ENCODE measurements at places on chromosomes 2 and 18.
A peak's percentile ranks its signal among the peaks of the same experiment; 100 is the strongest.

- peak; percentile 37 for DNase-seq
- H3K4me3 ChIP-seq, result no peak overlapping the region
- no peaks in the 10 kb centered on the region for H3K27me3 ChIP-seq
- peaks cover 11% of the 10 kb centered on the region for H3K36me3 ChIP-seq
Observed at GRCh38 chr2:98518101-98518500, 73.4 kb downstream of the INPP4A start.

- peaks cover 2% of the 10 kb centered on the region for H3K36me3 ChIP-seq
- peaks cover 3% of the 10 kb centered on the region for H3K4me1 ChIP-seq
- no peak overlapping the region for H3K27ac ChIP-seq
Observed at GRCh38 chr2:175166216-175166824, 1.7 kb downstream of the ATF2 start.

DNA sequence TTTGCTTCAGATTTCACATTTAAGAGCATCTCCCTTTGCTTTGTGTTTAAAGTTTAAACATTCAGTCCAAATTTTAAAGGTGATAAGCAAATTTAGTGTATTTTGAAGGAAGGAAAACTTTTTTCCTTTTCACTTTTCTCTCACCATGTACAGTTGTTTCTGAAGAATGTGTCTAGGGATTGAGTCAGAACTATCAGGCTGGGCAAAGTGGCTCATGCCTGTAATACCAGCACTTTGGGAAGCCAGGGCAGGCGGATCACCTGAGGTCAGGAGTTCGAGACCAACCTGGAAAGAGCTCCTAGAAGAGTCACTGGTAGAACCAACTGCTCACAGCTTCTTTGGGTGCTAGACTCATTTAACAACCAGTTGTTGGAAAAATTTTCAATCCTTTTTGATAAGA lies 327.0 kb upstream of the THUMPD2 start:
- H3K4me1 ChIP-seq, result peaks cover 2% of the 10 kb centered on the region
- no peak overlapping the region for H3K27ac ChIP-seq
- H3K27me3 ChIP-seq, result no peaks in the 10 kb centered on the region
- H3K36me3 ChIP-seq, result no peaks in the 10 kb centered on the region

- DNase-seq, result no peak
- peaks cover 32% of the 10 kb centered on the region for H3K36me3 ChIP-seq
- H3K4me1 ChIP-seq, result no peaks in the 10 kb centered on the region
- H3K27ac ChIP-seq, result no peak overlapping the region
Observed at GRCh38 chr18:76914314-76914713, 92.0 kb downstream of the ZNF236 start.

- no peaks in the 10 kb centered on the region for H3K36me3 ChIP-seq
- H3K4me3 ChIP-seq, result no peak overlapping the region
- no peak overlapping the region for H3K27ac ChIP-seq
- no peak for DNase-seq
- no peaks in the 10 kb centered on the region for H3K4me1 ChIP-seq
Observed at GRCh38 chr18:57469884-57470283, 34.7 kb downstream of the ONECUT2 start.

DNA sequence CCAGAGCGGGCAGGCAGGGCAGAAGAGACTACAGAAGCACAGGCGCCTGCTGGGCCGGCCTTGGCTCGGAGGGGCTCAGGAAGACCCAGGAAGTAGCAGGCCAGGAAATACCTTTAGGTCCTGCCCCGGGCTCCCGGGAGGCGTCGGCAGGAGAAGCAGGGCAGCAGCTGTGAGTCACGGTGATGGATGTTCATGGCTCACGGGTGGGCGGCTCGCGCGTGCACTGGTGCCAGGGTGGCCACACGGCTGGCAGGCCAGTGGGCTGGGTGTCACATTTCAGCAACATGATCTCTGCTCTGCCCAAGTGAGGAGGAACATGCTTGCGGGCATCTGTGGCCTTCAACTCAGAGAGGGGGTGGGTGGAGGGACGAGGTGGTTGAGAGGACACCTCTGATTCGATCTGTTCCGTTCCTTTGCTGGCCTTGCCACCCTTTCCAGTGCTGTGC lies 139.3 kb downstream of the KLHL29 start:
- H3K27me3 ChIP-seq, result no peaks in the 10 kb centered on the region
- H3K36me3 ChIP-seq, result no peaks in the 10 kb centered on the region
- peak; percentile 20 for DNase-seq
- no peak overlapping the region for H3K4me3 ChIP-seq

DNA sequence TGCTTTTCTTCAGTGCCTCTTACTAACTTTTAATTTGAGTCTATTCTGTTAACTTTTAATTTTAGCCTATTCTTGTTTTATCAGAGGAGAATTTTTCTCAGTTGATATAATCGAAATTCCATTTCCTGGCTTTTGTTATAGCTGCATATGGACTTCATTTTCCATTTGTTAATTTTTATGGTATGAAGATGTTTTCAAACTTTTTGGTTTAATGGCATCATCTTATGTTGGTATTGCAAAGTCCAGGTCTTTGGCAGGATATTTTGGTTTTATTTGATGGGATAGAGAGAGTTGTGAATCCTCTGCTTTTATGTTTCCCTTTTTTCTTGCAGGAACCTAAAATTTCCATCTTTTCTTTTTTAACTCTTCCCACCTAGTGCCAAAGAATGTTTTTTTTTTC lies 70.9 kb upstream of the RAPGEF4 start:
- no peaks in the 10 kb centered on the region for H3K4me1 ChIP-seq
- no peaks in the 10 kb centered on the region for H3K27me3 ChIP-seq
- no peak overlapping the region for H3K4me3 ChIP-seq
- no peak overlapping the region for H3K27ac ChIP-seq

DNA sequence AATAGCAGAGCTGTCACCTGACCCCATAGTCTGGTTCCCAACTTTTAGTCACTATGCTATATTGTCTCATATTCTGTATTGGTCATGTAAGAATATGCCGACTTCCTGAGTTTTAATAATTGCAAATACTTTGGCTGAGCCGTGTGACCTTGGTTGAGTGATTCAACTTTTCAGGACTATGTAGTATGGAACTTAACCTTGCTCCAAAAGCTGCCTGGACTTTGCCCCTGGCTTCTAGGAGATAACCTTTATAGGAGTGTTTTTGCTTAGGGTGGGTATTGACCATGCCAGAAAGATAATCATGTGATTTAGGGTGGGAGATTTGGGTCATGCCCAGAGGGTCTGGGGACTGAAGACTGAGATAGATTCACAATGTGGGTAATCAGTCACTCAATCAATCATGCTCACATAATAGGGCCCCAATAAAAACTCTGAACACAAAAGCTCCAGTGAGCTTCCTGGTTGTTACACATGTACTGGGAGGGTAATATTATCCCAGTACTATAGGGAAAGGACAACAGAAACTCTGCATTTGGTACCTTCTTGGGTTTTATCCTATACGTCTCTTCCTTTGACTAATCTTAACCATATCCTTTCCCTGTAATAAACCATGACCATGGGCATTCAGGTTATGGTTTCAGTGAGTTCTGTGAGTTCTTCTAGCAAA lies 235.6 kb downstream of the RNF152 start:
- H3K4me1 ChIP-seq, result no peaks in the 10 kb centered on the region
- H3K27ac ChIP-seq, result no peak overlapping the region
- DNase-seq, result no peak

DNA sequence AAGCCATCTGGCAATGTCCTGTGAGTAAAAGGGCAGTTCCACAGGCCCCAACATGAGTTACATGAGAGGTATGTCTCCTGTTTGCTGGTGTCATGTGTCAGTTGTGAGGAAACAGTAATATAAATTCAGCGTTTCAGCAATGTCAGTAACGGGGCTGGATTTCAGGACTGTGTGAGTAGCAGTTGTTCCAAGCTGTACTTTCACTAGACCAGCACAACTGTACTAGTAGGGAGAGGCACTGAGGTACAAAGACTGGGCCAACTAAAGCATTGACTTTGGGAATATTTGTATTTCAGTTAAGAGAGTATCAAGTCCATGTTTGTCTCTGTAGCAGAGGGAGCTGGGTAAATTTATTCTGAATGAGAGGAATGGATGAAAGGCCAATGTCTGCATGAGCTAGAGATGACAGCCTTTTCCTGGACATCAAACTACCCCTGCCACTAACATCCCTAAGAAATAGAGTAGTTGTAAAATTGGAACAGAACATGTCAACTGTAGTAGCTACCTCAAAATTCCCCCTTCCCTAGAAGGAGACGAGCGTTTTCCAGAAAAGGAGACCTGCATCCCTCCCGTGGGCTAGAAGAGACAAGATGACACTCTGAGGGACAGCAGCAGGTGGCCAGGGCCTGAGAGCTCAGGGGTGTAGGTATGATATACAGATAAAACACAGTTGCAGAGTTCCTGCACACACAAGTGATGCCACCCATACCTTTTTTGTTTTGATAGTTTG lies 24.4 kb downstream of the EIF4E2 start:
- H3K27ac ChIP-seq, result no peak overlapping the region
- H3K4me1 ChIP-seq, result peaks cover 9% of the 10 kb centered on the region
- no peak for DNase-seq
- H3K4me3 ChIP-seq, result no peak overlapping the region
- no peaks in the 10 kb centered on the region for H3K27me3 ChIP-seq
- peaks cover 14% of the 10 kb centered on the region for H3K36me3 ChIP-seq

- H3K27ac ChIP-seq, result no peak overlapping the region
- H3K4me1 ChIP-seq, result peaks cover 31% of the 10 kb centered on the region
- no peak overlapping the region for H3K4me3 ChIP-seq
- no peaks in the 10 kb centered on the region for H3K36me3 ChIP-seq
- peaks cover 52% of the 10 kb centered on the region for H3K27me3 ChIP-seq
Observed at GRCh38 chr2:29014331-29014730, 33.2 kb downstream of the TOGARAM2 start.

DNA sequence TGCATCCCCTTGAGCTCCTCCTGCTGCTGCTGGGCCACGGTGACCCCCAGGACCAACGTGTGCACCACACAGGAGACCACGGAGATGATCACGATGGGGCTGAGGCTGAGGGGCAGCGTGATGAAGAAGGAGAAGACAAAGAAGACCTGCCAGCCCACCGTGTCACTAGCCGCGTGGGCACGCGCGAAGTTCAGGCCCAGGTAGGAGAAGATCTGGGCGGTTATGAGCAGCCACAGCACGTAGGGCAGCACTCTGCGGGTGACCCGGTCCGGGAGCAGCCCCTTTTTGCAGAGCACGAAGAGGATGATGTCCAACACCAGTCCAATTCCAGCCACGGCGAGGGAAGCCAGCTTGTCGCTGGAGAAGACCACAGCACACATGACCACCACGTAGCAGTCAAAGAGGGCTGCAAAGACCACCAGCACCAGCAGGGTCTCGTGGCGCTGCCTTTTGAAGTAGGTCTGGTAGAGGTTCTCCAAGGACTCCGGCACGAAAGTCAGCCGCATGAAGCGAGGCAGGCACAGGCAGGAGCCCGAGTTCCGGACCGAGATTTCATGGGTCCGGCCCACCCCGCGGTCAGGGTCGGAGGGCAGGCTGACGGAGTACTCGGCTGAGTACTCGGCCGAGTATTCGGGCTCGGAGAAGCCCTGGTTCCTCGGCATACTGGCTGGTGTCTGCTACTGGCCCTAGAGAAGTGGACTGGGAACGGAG lies 1.6 kb downstream of the ADCY3 start:
- peaks cover 20% of the 10 kb centered on the region for H3K4me1 ChIP-seq
- peaks cover 24% of the 10 kb centered on the region for H3K36me3 ChIP-seq
- H3K4me3 ChIP-seq, result no peak overlapping the region
- DNase-seq, result no peak

- DNase-seq, result no peak
- no peaks in the 10 kb centered on the region for H3K36me3 ChIP-seq
- no peak overlapping the region for H3K4me3 ChIP-seq
- peaks cover 10% of the 10 kb centered on the region for H3K27me3 ChIP-seq
Observed at GRCh38 chr18:10670856-10671255, 145.0 kb downstream of the NAPG start.

- no peaks in the 10 kb centered on the region for H3K27me3 ChIP-seq
- peak overlapping the region; percentile 100 for H3K27ac ChIP-seq
- H3K36me3 ChIP-seq, result peaks cover 45% of the 10 kb centered on the region
Observed at GRCh38 chr2:231161877-231162329, 36.5 kb upstream of the ARMC9 start.

DNA sequence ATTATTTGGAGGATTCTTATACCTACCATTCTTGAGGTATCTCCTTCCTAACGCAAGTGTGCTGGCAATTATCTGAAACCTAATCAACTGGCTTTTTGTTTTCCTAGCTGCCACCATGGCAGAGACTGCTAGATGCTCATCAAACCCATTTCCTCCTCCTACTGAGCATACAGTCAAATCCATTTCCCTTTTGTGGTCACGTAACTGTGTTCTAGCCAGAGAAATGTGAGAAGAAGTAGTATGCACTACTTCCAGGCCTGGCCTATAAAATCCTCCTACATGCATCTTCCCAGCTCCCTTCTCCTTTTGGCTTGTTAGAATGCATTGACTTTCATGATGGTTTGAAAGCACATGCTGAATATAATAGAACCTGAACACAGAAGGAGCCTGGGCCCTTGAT lies 494.1 kb upstream of the MEIS1 start:
- no peak overlapping the region for H3K4me3 ChIP-seq
- no peak overlapping the region for H3K27ac ChIP-seq
- no peaks in the 10 kb centered on the region for H3K4me1 ChIP-seq
- no peaks in the 10 kb centered on the region for H3K36me3 ChIP-seq
- H3K27me3 ChIP-seq, result no peaks in the 10 kb centered on the region
- no peak for DNase-seq

- H3K36me3 ChIP-seq, result no peaks in the 10 kb centered on the region
- H3K27ac ChIP-seq, result no peak overlapping the region
- no peak overlapping the region for H3K4me3 ChIP-seq
- no peaks in the 10 kb centered on the region for H3K27me3 ChIP-seq
- no peak for DNase-seq
Observed at GRCh38 chr18:59547581-59548182, 149.5 kb downstream of the CCBE1 start.

- peak overlapping the region; percentile 83 for H3K4me3 ChIP-seq
- H3K27ac ChIP-seq, result no peak overlapping the region
- no peaks in the 10 kb centered on the region for H3K27me3 ChIP-seq
- DNase-seq, result peak; percentile 24
Observed at GRCh38 chr2:176637486-176638166, 368.4 kb downstream of the MTX2 start.

- no peak overlapping the region for H3K27ac ChIP-seq
- H3K4me1 ChIP-seq, result peaks cover 8% of the 10 kb centered on the region
- H3K4me3 ChIP-seq, result peak overlapping the region; percentile 43
- H3K36me3 ChIP-seq, result peaks cover 2% of the 10 kb centered on the region
- H3K27me3 ChIP-seq, result no peaks in the 10 kb centered on the region
Observed at GRCh38 chr2:74079522-74080341, 68.0 kb downstream of the BOLA3 start.

GRCh38 chr2:9102861-9103662 lies 99.6 kb upstream of the MBOAT2 start:
- DNase-seq, result peak; percentile 81
- no peak overlapping the region for H3K4me3 ChIP-seq
- peaks cover 33% of the 10 kb centered on the region for H3K4me1 ChIP-seq
- no peaks in the 10 kb centered on the region for H3K27me3 ChIP-seq

GRCh38 chr2:70977605-70978205 lies 725 bp upstream of the ANKRD53 start:
- no peak overlapping the region for H3K27ac ChIP-seq
- peaks cover 11% of the 10 kb centered on the region for H3K4me1 ChIP-seq
- H3K27me3 ChIP-seq, result no peaks in the 10 kb centered on the region
- peaks cover 10% of the 10 kb centered on the region for H3K36me3 ChIP-seq

DNA sequence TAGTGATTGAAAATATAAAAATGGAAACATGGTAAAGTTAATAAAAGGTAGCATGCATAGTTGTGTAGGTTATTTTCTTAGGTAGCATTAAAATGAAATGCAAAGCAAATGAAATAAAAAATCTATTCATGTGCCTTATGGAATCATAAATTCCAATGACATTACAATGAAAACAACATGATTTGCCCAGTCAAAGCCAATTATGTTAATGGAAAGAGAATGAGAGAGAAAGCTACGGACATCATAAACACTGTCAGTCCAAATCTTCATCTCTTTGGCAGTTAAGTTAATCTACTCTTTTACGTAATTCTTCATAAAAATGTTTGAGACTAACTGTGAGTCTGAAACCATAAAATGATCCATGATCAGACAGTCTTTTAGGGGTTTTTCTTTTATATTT lies 636.7 kb upstream of the SYT4 start:
- H3K4me3 ChIP-seq, result no peak overlapping the region
- H3K27me3 ChIP-seq, result no peaks in the 10 kb centered on the region
- H3K27ac ChIP-seq, result no peak overlapping the region
- no peaks in the 10 kb centered on the region for H3K36me3 ChIP-seq

Data from mesenchymal stem cell (in vitro differentiated cells and primary cell).